ENCODE measurements at places on chromosomes 12 and 14. TPM values are rescaled to one million over a fixed set of nuclear protein-coding genes. Genes with fewer than 3 reads are reported as not detected.

WDHD1 gene
- total RNA-seq: 4.5 TPM

CD4 gene
- total RNA-seq: 36.0 TPM

KRT78 gene
- total RNA-seq: not detected

ENDOU gene
- 1.7 TPM for total RNA-seq

LBHD2 gene
- total RNA-seq: not detected

All from posterior vena cava (tissue), 2 donors.